ENCODE measurements at places on chromosomes 11 and 22.

DNA sequence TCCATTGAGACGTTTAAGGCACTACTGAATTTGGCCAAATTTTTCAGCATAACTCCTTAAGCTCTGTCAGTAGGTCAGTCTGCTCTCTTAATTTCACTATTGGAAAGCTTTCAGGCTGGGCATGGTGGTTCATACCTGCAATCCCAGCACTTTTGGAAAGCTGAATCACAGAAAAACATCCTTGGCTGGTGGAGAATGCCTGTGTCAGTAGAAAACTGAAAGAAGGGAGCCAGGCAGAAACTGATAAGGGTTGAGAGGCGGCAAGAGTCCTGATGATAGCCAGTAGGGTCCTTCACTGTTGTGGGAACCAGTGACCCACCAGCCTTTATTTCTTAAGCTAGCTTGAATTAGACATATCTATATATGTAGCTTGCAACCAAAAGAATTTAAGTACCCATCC lies 22.6 kb downstream of the NEU3 start:
- DNase-seq: no peak

DNA sequence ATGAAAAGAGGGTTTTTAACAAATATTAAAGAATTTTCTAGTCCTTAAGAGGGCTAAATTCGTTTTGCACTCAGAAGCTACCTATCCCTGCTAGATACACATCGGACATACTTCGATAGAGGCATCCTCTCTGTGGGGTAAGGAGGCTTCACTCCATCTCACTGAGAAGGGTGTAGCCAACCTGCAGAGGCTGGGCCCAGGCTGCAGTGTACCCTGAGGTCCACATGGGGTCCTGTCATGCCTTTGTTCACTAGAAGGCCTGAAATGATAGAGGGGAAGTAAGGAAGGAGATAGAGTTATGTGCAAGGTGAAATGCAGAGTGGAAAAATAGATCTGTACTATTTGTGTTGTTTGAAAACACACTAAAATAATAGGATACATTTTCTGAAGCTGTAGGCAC lies 45.6 kb downstream of the IGSF9B start:
- no peak for DNase-seq

DNA sequence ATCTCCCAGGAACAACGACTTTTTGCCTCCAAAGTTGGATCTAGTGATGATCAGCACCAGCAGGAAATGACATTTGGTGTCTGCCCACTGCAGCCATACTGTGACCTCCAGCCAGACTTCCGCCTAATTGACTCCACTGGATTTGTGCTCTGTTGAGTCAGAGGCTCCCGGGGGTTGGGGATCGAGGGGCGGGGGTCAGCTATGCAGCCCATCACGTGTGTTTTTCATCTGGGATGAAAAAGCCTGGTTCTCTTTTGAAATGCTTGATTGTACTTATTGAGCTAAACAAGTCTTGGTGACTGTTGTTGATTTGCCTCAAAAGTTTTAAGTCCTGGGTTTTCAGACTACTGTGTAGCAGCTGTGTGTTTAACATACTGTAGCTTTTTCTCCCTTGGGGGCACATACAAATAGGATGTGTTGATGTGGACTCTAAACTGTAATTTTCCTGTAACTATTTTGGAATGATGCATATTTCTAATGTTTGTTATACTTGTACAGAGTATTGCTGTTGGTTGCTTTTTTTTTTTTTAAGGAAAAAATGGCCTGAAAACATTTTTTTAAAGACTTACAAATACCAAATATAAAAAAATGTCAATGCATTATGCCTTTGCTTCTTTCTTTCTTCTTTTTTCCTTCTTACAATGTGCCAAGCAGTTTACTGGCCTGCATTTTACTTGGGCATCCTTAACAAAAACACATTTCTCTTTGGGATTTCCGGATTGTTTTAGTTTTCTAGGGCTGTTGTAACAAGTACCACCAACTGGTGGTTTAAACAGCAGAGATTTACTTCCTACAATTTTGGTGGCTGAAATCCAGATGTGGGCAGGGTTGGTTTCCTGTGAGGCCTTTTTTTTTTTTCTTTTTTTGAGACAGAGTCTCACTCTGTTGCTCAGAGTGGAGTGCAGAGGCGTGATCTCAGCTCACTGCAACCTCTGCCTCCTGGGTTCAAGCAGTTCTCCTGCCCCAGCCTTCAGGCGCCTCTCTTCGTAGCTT lies 46.1 kb upstream of the OR4B1 start:
- DNase-seq: peak; percentile 56

DNA sequence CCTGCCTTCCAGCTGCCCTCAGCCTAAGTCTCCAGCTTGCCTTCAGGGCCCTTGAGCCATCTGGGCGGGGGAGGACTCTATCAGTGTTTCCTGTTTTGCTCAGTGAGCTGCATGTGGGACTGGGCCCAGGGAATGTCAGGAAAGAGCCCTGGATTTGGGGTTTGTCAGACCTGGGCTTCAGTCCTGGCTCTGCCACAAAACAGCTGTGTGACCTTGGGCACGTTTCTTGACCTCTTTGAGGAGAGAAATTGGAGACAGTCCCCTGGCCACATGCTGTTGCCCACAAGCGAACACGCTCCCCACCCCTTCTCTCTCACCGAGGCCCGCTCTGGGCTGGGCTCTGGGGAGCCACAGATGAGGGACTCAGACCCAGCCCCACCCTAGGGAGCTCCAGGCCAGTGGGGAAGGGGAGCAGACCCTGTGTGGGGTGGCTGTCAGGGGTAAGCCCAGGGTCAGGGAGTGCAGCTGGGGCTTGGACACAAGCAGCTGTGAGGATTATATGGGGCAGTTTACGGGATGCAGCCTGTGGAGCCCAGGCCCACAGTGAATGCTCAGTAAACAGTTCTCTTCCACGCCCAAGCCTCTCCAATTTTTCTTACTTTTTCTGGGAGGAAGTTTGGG lies 12.3 kb downstream of the MYO7A start:
- DNase-seq: peak; percentile 36

GRCh38 chr11:96483374-96483955 lies 93.7 kb downstream of the JRKL start:
- no peak for DNase-seq

DNA sequence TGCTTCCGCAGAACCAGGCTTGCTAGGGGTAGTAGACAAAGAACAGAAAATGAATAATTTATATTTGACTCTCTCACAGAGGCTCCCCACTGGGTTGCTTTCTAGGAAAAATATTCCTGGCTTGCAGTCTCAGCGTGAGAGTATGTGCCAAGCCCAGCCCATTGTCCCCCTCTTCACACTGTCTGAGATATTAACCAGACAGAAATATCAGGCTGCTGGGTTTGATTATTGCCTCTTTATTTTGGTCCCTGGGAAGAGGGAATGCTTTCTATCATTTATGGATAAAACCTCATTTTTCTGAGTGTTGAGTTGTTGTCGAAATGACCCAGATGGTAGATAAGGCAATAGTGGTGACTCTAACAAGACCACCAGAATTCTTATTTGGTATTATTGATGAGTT lies 367.9 kb downstream of the METTL15 start:
- DNase-seq: no peak

GRCh38 chr11:122743949-122744348 lies 88.4 kb downstream of the UBASH3B start:
- no peak for DNase-seq

DNA sequence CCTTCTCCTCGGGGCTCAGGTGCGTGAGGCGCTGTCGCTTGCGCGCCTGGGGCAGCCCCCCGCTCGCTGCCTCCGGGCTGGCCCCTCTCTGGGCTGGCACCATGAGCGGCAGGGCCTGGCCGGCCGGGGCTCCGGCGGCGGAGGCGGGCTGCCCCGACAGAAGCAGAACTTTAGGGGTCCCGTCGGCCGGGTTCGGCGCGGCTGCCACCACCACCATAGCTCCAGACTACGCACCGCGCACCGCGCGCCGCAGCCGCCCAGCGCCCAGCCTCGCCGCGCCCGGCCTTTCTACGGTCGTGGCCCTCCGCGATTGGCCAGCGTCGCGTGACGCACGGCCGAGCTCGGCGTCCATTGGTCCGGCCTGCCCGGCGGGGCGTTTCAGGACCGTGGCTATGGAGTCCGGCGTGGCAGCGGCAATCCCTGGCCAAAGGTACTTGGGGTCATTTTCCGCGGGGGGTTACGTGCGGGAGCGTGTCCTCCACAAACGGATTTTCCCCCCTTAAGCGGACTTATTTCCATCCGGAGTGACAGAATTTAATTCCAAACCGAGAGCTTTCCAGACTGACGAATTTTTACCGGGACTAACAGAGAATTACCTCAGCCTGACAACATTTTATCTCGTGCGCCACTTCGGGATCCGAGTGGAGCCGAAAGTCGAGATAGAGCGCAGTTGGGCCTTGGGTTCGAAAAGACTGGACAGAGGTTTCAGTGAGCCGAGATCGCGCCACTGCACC lies at the start of gene XBP1:
Gene XBP1 (minus strand): TSS at position 262 of the 734 bp plus-strand sequence.
- peak; percentile 94 for DNase-seq

GRCh38 chr22:27993201-27993635 lies 74.2 kb upstream of the PITPNB start:
- DNase-seq: no peak

DNA sequence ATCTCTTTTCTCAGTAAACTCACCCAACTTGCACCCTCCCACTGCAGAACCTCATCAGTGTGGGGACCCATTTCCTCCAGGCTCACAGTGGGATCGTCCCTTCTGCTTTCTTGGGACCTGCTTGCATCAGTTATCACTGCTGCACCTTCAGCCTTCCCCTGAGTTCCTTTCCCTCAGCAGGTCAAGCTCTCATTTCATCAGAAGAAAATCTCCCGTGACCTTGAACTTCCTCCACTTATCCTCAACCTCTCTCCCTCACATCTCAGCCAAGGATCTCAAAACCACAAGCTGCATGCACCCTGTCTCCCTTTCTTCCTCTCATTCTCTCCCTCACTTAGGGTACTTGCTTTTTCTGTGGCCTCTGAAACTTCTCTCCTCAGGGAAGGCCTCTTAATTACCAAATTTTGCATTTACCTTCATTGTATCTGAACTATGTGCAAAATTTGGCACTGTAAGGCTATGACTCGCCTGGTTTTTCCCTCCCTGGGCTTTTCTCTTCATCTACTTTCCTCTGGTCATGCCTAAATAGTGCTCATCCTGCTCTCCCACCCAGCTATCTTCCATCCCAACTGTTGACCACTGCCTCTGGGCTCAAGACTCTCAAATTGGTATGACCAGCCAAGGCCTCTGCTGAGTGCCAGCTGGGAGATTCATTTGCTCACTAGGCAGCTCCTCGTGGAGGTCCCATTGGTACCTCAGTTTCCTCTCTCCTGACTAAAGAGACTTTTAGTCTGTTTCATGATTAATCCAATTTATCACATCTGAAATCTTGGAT lies 2.7 kb upstream of the RCE1 start:
- no peak for DNase-seq

DNA sequence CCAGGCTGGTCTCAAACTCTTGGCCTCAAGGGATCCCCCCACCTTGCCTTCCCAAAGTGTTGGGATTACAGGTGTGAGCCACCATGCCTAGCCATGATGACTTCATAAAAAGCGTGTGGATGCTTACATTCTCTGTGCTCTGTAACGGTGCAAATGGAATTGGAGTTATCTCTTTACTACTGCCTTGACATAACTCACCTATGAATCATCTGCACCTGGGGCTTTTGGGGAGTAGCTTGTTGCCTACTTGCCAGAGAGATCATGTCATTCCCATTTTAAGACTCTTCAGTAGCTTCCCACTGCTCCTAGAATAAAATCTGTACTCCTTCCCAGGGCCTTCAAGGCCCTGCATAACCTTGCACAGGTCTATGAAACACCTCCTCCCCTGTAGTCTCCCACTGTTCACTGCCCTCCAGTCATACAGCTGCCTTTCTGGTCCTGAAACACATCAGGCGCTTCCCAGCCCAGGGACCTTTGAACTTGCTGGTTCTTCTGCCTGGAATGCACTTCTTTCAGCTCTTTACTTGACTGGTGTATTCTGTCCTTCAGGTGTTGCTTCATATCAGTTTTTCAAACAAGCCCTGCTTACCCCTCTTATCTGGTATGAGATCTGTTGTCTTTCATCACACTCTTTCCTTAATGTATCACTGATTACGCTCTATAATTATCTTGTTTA lies 19.6 kb upstream of the MOGAT2 start:
- no peak for DNase-seq

DNA sequence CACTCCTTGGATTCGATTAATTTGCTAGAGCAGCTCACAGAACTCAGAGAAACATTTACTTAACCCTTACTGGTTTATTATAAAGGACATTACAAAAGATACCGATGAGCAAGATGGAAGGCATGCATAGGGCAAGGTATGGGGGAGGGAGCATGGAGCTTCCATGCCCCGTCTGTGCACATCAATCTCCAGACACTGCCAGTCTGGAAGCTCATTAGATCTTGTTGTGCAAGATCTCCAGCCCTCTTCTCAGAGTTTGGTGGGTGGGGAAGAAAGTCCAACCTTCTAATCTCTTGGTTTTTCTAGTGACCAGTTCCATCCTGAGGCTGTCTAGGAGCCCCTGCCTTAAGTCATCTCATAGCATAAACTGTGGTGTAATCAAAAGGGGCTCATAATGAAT lies 190.7 kb downstream of the UVRAG start:
- DNase-seq: peak; percentile 69

DNA sequence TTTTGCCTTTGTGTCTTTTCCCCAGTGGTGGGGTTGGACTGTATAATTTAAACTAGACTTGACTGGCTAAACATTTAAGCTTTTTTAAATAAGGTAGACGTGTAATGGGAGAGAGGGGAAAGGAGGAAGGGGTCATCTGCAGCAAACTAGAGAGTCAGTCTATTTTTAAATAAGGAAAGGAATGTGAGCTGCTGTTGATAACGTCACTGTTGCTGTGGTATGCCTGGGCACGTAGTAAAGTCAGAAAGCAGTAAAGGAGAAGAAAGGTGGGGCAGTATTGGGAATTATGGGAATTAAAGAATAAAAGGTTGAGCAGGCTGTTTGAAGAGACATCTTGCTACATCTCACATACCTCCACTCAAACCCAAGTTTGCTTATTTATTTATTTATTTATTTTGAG lies 80.4 kb upstream of the FSHB start:
- no peak for DNase-seq

- no peak for DNase-seq
These were observed 3.1 kb downstream of the DEAF1 start for GRCh38 chr11:691710-692590.

GRCh38 chr11:78293536-78293935 lies 104.8 kb downstream of the USP35 start:
- DNase-seq: no peak

DNA sequence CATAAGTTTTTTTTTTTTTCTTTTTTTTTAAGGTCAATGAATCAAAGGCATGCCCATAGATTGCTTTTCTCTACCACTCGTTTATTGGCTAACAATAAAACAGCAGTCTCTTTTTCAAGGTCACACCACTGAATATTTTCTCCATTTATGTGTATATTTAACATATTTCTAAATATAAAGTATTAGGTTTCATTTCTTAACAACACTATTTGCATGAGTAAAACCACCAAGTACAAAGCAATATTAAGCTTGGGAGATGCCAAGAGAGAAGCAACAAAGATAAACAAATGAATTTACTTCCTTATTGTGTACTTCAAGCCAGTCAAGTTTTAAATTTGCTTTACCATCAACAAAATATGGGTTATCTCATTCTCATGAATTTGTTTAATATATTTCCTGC lies 708.9 kb upstream of the CCDC179 start:
- DNase-seq: peak; percentile 23

GRCh38 chr11:77091146-77091940 lies 11.3 kb upstream of the OMP start:
- peak; percentile 75 for DNase-seq

GRCh38 chr22:24159650-24160049 lies 21.6 kb upstream of the SUSD2 start:
- DNase-seq: no peak

GRCh38 chr22:24039046-24039445 lies 27.9 kb downstream of the CABIN1 start:
- DNase-seq: peak; percentile 40
